ENCODE measurements at places on chromosomes 16 and 17. TPM values are rescaled to one million over a fixed set of nuclear protein-coding genes. Genes with fewer than 3 reads are reported as not detected.

GRCh38 chr17:79789943-79790804 is 6.7 kb downstream of the CBX8 start:
- peak; percentile 51 for DNase-seq

- no peak for DNase-seq
Observed at GRCh38 chr16:75326333-75326732, 74.9 kb upstream of the BCAR1 start.

- no peak for DNase-seq
Observed at GRCh38 chr17:394718-395095, 42.1 kb upstream of the RPH3AL start.

- DNase-seq: no peak
Observed at GRCh38 chr16:86018071-86018470, 119.1 kb downstream of the IRF8 start.

FHOD1 gene
- 8.9 TPM for total RNA-seq

All from MG63 (cell line).